ENCODE measurements at places on chromosomes 6 and 20.

- DNase-seq, result no peak
Measured at GRCh38 chr20:14489544-14489943, 152.1 kb upstream of the FLRT3 start.

DNA sequence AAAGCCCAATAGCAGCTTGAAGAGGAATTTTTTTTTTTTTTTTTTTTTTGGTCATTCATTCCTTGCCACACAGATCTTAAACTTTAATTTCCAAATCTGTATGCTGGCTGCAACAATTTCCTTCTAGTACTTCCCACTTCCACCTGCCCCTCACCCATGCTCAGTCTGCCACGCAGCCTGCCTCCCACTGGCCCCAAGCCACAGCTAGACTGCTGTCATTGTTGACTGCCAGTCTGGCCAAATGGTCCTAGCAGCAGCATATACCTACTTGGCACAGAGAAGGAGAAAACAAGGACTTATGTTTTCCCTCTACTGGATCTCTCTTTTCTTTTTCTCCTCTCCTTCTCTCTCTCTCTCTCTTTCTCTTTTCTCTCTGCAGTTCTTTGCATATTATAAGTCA is 118.3 kb upstream of the HEY2 start:
- no peak for DNase-seq

- no peak for DNase-seq
Measured at GRCh38 chr6:132972254-132972653, 157.9 kb downstream of the RPS12 start.

- DNase-seq, result no peak
Measured at GRCh38 chr6:131049608-131050007, 13.4 kb downstream of the EPB41L2 start.

DNA sequence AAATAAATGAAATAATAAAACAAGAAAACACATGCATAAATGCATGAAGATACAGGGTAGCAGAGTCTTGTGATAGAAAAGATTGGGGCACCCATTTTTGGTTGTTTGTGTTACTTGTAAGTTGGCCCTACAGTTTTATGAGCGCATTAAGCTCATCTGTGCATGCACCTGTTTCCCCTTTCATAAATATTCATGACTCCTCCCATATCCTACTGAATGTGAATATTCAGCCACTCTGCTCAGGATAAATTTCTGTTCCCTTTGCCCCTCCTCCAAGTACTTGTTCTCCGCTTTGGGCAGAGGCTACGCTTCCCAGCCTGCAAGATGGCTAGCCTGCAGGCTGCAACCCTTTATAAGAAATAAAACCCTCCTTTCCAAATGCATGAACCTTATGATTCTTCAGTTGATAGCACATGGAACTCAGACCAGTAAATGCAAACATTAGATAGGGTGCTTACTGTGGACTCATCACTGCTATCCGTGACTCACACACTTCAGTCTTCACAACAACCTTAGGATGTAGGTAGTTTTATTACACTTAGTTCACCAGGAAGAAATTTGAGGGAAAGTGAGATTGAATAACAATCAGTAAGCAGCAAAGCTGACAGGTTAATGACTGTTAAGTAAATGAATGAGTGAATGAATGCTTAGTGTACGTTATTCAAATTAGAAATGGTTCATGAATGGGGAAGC is 15.0 kb downstream of the ALDH8A1 start:
- DNase-seq, result no peak

DNA sequence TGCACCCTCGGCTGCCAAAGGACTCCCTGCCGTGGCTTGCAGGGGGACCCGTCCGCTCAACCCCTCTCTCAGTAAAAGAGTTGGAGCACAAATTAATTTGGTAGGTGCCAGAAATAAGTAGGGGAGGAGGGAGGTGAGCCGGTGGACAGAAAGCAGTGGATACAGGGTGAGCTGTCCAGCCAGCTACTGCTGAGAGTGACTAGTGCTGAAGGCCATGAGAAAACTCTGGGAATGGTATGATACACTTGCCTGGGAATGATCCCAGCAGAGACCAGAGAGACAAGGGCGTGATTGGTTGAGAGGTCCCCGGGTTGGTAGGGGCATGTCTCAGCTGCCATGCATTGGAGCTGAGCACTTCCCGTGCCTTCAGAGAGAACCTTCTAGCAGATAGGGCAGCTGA is 15.7 kb downstream of the FOXQ1 start:
- DNase-seq, result no peak

All from stimulated activated naive CD4-positive, alpha-beta T cell (primary cell).